ENCODE measurements at places on chromosomes 7 and 10.

DNA sequence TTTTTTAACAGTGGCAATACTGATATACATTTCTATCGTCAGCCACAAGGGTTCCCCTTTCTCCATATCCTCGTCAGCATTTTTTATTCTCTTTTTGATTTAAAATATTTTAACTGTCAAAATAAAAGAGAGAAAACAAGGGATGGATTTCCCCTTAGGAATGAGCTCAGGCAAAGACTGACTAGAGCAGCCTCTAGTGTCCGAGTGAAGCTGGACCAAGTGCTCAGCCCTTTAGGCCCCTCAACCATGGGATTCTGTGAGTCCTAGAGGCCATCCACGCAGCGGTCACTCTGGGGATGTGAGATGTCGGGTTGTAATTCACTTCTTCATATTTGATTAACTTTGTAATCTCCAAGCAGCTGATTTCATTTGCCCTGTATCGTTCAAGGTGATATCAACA is 137.4 kb upstream of the RNF32 start:
- H3K27me3 ChIP-seq, result no peaks in the 10 kb centered on the region
- no peaks in the 10 kb centered on the region for H3K4me1 ChIP-seq
- no peak overlapping the region for H3K4me3 ChIP-seq
- no peak for DNase-seq

DNA sequence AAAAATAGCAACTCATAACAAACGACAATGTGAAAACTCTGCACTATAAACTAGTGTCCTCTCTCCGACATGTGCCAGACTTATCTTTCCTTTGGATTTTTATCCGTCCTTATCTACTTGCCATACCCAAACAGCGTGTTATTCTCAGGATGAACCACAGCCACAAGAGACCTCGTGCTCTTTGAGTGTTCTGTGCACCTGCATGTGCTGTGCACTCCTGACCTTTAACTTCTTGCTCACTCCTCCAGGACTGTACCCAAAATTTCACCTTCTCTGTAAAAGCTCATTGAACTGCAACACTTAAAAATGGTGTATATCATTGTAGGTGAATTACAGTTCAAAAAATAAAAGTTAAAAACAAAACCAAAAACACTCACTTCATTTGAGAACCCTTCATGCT is 58.0 kb upstream of the SLC35G1 start:
- no peak overlapping the region for H3K4me3 ChIP-seq
- no peaks in the 10 kb centered on the region for H3K4me1 ChIP-seq
- no peak overlapping the region for H3K27ac ChIP-seq
- H3K27me3 ChIP-seq, result peaks cover 6% of the 10 kb centered on the region

GRCh38 chr10:102200751-102201640 is 25.1 kb upstream of the ELOVL3 start:
- no peak overlapping the region for H3K4me3 ChIP-seq
- H3K4me1 ChIP-seq, result no peaks in the 10 kb centered on the region

- peak overlapping the region; percentile 99 for H3K27ac ChIP-seq
- no peak for DNase-seq
- peaks cover 70% of the 10 kb centered on the region for H3K4me1 ChIP-seq
- H3K36me3 ChIP-seq, result peaks cover 9% of the 10 kb centered on the region
Measured at GRCh38 chr7:130945411-130945811, 211.4 kb upstream of the KLF14 start.

DNA sequence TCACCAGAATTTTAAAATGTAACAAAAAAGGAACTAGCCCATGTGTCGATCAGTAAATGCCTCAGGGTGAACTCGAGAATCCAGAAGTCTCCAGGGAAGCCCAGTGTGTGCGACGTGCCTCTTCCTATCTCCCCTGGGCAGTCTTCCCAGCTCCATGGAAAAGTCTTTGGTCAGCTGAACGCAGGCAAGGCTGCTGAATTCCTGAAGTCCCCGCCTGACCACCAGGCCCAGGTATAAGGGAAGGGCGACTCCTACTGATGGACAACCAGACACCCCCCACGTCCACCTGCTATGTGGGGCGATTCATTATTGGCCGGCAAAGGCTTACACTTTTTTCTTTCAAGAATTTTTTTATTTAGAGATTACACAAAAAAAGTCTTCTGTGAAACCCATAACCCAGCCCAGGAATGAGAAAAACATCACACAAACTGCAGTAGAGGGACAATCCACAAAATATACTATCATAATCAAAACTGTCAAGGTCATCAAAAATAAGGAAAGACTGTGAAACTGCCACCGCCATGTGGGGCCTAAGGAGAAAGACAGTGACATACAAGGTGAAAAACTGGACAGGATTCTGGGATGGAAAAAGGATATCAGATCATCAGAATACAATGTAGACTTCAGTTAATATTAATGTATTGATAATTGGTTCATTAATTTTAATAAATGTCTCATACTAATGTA is 93.5 kb downstream of the CTBP2 start:
- H3K4me3 ChIP-seq, result no peak overlapping the region
- no peaks in the 10 kb centered on the region for H3K27me3 ChIP-seq
- DNase-seq, result no peak
- H3K4me1 ChIP-seq, result peaks cover 19% of the 10 kb centered on the region

- no peaks in the 10 kb centered on the region for H3K27me3 ChIP-seq
- H3K27ac ChIP-seq, result no peak overlapping the region
- H3K36me3 ChIP-seq, result no peaks in the 10 kb centered on the region
- no peaks in the 10 kb centered on the region for H3K4me1 ChIP-seq
- no peak overlapping the region for H3K4me3 ChIP-seq
Measured at GRCh38 chr10:44193166-44193565, 191.7 kb downstream of the CXCL12 start.

DNA sequence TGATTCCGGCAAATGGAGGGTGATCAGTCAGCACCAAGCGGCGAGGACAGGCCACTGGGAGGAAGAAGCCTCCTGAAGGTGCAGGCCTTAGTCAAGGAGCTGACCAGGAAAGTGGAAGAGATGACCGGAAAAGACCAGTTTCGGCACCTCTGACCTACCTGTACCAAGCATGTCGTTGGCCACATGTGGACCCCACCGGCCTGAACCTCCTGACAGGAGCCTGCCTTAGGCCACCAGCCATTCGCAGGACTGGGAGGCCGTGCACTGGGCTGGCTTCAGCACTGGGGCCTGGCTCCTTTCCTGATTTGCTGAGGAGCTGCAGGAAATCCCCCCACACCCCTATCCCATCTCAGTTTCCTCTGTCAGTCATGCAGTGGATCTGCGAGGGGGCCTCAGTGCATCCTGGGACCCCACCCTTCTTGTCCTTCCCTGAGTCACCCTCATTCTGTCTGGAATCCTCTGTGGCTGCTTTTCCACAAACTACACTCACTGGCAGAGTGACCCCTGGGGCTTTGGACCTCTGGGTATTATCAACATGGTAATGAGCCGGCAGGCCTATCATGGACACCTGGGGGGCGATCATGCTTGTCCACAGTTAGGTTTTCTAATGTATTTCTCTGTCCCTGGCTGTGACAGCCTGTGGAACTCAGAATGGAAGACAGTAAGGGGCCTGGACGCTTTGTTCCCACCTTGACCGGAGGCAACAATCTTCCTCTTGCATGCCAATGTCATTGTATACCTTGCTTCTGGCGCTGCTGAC is 33.0 kb downstream of the RAMP3 start:
- no peak for DNase-seq
- H3K27me3 ChIP-seq, result peaks cover 6% of the 10 kb centered on the region
- no peak overlapping the region for H3K27ac ChIP-seq
- no peaks in the 10 kb centered on the region for H3K4me1 ChIP-seq

DNA sequence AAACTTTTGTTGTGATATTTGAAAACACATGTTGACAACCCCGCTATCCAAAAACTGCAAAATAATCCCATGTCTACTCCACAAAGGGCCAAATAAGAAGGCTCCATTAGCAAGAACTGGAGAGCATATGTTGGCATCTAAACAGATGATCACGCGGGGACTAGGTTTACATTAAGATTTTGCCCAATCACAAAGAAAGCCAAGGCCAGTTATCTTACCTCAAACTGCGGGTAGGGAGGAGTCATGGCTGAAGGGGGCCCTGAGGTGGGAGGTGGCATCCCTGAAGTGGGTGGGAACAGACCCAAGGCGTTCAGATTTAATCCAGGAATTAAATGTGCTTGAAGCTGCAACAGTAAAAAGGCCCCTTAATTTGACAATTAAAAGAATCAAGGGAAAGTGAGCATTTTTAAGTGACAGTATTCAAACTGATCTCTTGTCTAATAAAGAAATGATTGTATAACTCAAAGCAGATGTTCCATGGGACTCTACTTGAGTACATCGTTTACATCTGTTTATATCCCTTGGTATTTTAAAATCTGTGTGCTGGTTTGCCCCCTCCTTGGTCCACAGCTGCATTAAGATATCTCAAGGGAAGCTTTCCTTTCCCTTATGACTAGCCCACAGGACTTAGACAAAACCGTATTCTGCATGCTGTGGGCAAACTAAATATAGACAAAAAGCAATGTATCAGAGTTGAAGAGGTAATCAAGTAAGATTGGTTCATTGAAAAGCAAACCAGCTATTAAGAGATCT is 42.9 kb downstream of the MALSU1 start:
- H3K4me3 ChIP-seq, result no peak overlapping the region
- H3K27me3 ChIP-seq, result no peaks in the 10 kb centered on the region
- peaks cover 25% of the 10 kb centered on the region for H3K4me1 ChIP-seq
- DNase-seq, result no peak
- H3K36me3 ChIP-seq, result peaks cover 48% of the 10 kb centered on the region

- H3K4me3 ChIP-seq, result no peak overlapping the region
- no peaks in the 10 kb centered on the region for H3K36me3 ChIP-seq
- no peak overlapping the region for H3K27ac ChIP-seq
- H3K4me1 ChIP-seq, result no peaks in the 10 kb centered on the region
- H3K27me3 ChIP-seq, result no peaks in the 10 kb centered on the region
Measured at GRCh38 chr10:19869370-19869769, 53.1 kb downstream of the PLXDC2 start.

DNA sequence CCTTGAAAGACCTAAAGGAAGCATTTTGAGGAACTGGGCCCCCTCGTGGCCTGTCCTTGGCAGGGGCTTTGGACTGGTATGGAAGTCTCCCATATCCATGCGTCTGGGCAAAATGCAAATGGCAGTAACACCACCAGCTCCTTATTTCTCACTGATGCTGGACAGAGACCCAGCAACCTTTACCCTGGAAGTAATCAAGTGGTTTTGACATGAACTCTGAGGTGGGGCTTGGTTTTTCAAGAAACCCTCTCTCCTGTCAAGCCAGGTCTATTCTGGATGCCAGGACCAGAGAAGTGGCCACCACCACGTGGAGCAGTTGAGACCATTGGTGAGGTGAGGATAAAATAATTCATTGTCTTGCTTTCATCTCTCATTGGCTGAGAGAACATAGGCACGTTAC is 84.4 kb downstream of the OTUD1 start:
- H3K4me3 ChIP-seq, result no peak overlapping the region
- no peak for DNase-seq
- no peaks in the 10 kb centered on the region for H3K27me3 ChIP-seq
- no peaks in the 10 kb centered on the region for H3K36me3 ChIP-seq
- H3K27ac ChIP-seq, result no peak overlapping the region

GRCh38 chr7:106731187-106731586 is 70.2 kb upstream of the CCDC71L start:
- H3K36me3 ChIP-seq, result no peaks in the 10 kb centered on the region
- DNase-seq, result no peak
- H3K27ac ChIP-seq, result no peak overlapping the region

GRCh38 chr10:114520453-114520852 is 116.2 kb upstream of the AFAP1L2 start:
- no peak overlapping the region for H3K4me3 ChIP-seq
- H3K4me1 ChIP-seq, result peaks cover 62% of the 10 kb centered on the region
- no peaks in the 10 kb centered on the region for H3K27me3 ChIP-seq
- H3K36me3 ChIP-seq, result 0 out of 2 replicates have a peak, but pooled peaks cover 2% of the 10 kb centered on the region

DNA sequence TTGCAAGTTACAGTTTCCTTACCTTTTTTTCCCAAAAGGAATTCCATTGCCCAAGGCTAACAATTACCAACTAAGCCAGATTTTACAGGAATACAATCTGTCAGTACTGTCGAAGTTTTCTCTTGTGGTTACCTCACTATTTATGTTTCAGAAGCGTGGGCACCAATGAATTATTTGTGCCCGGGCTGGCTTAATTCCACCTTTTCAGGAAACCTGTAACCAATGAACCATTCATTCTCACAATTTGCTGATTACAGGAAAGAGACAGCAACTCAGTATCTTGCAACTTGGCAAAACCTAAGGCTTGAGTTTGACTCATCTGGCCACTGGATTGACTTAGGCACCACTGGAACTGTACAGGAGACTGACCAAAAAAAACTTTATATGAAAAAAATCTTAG is 485.6 kb downstream of the INHBA start:
- no peak overlapping the region for H3K4me3 ChIP-seq
- no peaks in the 10 kb centered on the region for H3K27me3 ChIP-seq
- H3K36me3 ChIP-seq, result no peaks in the 10 kb centered on the region
- no peak for DNase-seq

- no peaks in the 10 kb centered on the region for H3K36me3 ChIP-seq
- H3K4me3 ChIP-seq, result peak overlapping the region; percentile 81
- peak; percentile 54 for DNase-seq
- H3K27me3 ChIP-seq, result no peaks in the 10 kb centered on the region
Measured at GRCh38 chr7:30027065-30027456, 559 bp upstream of the FKBP14 start.

DNA sequence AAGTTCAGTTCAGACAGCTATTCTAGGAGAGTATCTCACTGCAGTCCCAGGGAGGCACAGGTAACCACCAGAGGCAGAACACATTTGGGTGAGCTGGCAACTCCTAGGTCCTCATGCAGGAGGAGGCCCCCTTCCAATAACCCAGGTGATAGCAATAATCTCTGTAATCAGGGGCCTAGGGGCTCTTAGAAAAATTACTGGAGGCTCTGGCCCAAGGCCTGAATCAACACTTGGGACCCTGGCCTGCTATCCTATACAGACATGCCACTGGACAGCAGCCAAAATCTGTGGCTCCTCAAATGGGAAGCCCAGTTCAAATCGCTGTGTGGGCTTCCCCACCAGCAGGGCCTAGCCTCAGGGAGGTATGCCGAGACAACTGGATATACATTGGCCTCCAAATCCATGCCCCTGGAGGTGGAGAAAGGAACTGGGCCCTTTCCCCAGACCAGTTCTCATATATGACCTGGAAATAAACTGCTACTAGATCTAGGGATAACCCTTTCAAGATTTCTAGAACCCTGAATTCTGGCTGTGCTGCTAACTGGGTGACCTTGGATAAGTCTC is 1.6 kb downstream of the AVPI1 start:
- peak overlapping the region; percentile 73 for H3K4me3 ChIP-seq
- H3K27ac ChIP-seq, result no peak overlapping the region
- H3K36me3 ChIP-seq, result no peaks in the 10 kb centered on the region

DNA sequence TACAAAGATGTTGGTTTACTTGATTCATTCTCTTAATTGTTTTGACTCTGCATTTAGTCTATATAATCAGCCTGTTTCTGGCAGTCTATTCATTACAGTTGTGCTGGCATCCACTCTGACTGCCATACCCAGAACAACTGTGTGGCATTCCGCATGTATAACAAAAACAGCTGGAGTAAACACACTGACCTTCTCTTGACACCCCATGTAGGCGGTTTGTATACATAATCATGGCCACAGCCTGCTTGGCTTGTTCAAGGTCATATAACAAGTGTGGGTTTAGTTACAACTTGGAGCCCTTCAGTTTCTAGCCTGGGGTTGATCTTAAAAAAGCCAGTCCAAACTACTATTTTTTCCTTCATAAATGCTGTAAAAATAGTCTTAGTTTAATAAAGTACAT is 70.9 kb downstream of the MBL2 start:
- H3K27ac ChIP-seq, result no peak overlapping the region
- no peaks in the 10 kb centered on the region for H3K4me1 ChIP-seq
- no peak overlapping the region for H3K4me3 ChIP-seq
- no peak for DNase-seq
